HFFc6 (cell line): ENCODE measurements at places on chromosomes 1 and 21. TPM values are rescaled to one million over a fixed set of nuclear protein-coding genes. Genes with fewer than 3 reads are reported as not detected.

DNA sequence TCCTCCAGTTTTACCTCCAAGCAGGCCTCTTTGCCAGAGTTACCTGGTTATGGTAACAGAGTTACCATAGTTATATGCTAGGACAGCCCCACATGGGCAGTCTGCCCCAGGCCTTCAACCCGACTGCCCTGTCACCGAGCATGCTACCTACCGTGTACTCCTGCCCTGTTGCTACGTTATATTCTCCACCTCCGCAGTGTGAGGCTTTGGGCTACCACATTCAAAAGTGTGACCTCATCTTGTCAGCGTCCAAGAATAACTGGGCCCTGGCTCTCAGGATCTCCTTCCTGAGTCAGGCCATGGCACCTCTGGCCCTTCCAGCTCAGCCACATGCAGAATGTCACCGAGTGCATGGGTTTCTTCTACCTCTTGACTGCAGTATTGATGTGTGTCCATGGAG lies 8.9 kb downstream of the MAPKAPK2 start:
- peaks cover 2% of the 10 kb centered on the region; the same call in 1 of the 2 replicates for H3K27me3 ChIP-seq
- DNase-seq, result peak; percentile 54
- peaks cover 85% of the 10 kb centered on the region for H3K4me1 ChIP-seq
- H3K4me3 ChIP-seq, result peak overlapping the region; percentile 73
- peak overlapping the region; percentile 91 for H3K27ac ChIP-seq
- peaks cover 11% of the 10 kb centered on the region; the same call in 1 of the 2 replicates for H3K36me3 ChIP-seq

Gene IVL
- total RNA-seq, result not detected in 3 replicates

- peak overlapping the region; percentile 70 for H3K4me3 ChIP-seq
- DNase-seq, result no peak
- peaks cover 78% of the 10 kb centered on the region for H3K4me1 ChIP-seq
- H3K27ac ChIP-seq, result peak overlapping the region; percentile 69
- H3K36me3 ChIP-seq, result peaks cover 32% of the 10 kb centered on the region
- H3K27me3 ChIP-seq, result peaks cover under 1% of the 10 kb centered on the region
These were observed 87.8 kb downstream of the NAV1 start for GRCh38 chr1:201626629-201627275.

DNA sequence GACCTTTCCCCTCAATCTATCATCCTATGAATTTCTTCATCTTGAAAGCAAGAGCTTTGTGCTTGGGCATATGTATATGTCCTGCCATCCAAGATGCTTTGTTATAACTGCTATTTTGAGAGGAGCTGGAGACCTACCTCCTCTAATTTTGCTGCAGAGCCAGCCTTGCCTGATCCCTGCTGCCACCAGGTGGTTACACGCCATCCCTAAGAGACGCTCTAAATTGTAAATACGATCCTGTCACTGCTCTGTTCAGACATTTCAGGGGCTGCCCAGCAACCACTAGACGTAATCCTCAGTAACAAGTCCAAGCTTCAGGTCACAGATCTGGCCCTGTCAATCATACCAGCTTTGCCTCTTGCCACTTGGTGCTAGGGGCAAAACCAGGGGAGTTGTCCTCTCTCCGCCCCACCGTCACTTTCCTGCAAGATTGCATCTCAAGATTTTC lies 32.9 kb downstream of the GPA33 start:
- peaks cover 13% of the 10 kb centered on the region for H3K4me1 ChIP-seq
- no peak overlapping the region for H3K27ac ChIP-seq
- DNase-seq, result peak; percentile 19

GRCh38 chr1:6185151-6185550 lies 5.0 kb upstream of the CHD5 start:
- H3K4me1 ChIP-seq, result peaks cover 54% of the 10 kb centered on the region
- peaks cover 43% of the 10 kb centered on the region for H3K36me3 ChIP-seq
- peak overlapping the region; percentile 28; the same call in 1 of the 2 replicates for H3K4me3 ChIP-seq

GRCh38 chr21:27426196-27426595 lies 459.3 kb upstream of the ADAMTS5 start:
- H3K4me3 ChIP-seq, result no peak overlapping the region
- H3K36me3 ChIP-seq, result peaks cover 6% of the 10 kb centered on the region
- H3K27me3 ChIP-seq, result no peaks in the 10 kb centered on the region
- peak overlapping the region; percentile 56 for H3K27ac ChIP-seq

Gene OR2T2
- total RNA-seq, result not detected in 3 replicates

Gene DESI2
- 24.1 to 28.4 TPM (median 25.1 TPM) in 3 replicates for total RNA-seq

GRCh38 chr1:157978586-157979403 lies 14.7 kb upstream of the KIRREL1 start:
- H3K4me1 ChIP-seq, result no peaks in the 10 kb centered on the region
- no peak overlapping the region for H3K27ac ChIP-seq
- DNase-seq, result no peak
- no peak overlapping the region for H3K4me3 ChIP-seq
- H3K36me3 ChIP-seq, result no peaks in the 10 kb centered on the region

Gene KIRREL1
- total RNA-seq, result 117 to 121 TPM (median 119 TPM) in 3 replicates

Gene SLAMF9
- not detected in 3 replicates for total RNA-seq

GRCh38 chr1:232059726-232060374 lies 433.3 kb downstream of the DISC1 start:
- no peak overlapping the region for H3K27ac ChIP-seq
- no peak overlapping the region for H3K4me3 ChIP-seq
- no peak for DNase-seq
- no peaks in the 10 kb centered on the region for H3K4me1 ChIP-seq

DNA sequence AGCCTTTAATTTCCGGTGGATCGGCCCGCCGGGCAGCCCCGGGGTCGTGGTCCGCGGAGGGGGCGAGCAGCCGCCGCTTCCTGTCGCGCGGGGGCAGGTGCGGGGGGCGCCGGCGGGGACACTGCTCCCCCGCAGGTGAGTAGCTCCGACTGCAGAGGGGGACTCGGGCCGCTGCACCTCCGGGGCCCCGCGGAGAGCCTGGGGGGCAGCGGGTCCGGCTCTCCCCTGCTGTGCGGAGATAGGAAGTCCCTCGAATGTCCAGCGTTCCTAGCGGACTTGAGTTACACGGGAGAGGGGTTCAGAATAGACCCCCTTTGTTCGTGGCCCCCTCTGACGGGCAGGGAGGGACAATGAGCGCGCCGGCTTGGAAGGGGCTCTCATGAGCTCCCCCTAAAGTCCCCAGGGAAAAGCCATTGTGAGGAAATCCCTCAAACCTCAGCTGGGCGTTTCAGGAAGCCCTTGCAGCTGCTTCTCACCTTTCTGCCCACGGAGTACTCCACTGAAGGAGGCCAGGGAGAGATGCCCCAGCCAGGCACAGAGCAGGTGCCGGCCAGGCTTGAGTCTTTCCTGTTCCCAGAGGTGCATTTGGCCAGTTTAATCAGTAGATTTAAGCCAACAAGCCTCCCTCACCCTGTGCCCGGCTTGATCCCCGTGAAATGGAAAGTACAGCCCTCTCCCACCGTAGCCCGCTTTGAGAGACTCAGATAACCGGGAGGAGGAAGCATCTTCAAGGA lies 925 bp downstream of the PDE9A start:
- no peaks in the 10 kb centered on the region for H3K36me3 ChIP-seq
- H3K27me3 ChIP-seq, result peaks cover 36% of the 10 kb centered on the region
- DNase-seq, result no peak
- no peaks in the 10 kb centered on the region for H3K4me1 ChIP-seq
- no peak overlapping the region for H3K27ac ChIP-seq
- no peak overlapping the region for H3K4me3 ChIP-seq

Gene MTARC1
- 1.5 to 1.9 TPM (median 1.6 TPM) in 3 replicates for total RNA-seq

Gene LDLRAD1
- total RNA-seq, result not detected in 3 replicates

Gene LCE1A
- not detected in 3 replicates for total RNA-seq

GRCh38 chr1:15158506-15159165 lies 5.1 kb downstream of the TMEM51 start:
- H3K27me3 ChIP-seq, result peaks cover 1% of the 10 kb centered on the region
- H3K27ac ChIP-seq, result peak overlapping the region; percentile 94
- no peaks in the 10 kb centered on the region for H3K36me3 ChIP-seq
- DNase-seq, result peak; percentile 78
- H3K4me3 ChIP-seq, result peak overlapping the region; percentile 86

Gene RIMKLA
- not detected in 3 replicates for total RNA-seq

DNA sequence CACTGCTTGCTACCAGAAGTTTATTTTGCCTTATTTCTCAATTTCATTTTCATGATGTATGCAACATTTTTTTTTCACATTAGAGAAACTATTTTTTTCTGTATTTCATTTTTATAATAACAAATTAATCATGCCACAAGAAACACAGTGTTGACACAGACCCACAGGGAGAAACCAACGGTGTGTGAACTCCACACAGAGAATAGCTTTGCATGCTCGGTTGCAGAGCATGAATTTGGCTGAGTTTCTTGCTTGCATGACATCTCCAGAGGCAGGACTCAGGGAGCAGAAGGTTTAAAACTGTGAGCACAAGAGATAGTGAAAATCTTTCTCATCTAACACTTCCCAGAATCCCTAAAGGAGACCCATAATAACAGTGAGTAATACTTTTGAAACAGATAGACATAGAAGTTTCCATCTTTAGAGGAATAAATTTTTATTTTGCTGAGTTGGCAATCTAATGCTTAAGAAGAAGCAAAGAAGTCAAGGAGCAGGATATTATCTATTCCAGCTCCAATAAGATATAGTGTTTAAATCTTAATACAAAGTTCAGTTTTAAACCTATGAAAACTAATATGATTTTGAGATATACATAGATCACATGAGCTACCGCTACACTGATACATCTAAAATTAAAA lies 890.9 kb downstream of the MRPL39 start:
- H3K27ac ChIP-seq, result no peak overlapping the region
- H3K36me3 ChIP-seq, result no peaks in the 10 kb centered on the region
- DNase-seq, result no peak
- no peak overlapping the region for H3K4me3 ChIP-seq
- H3K4me1 ChIP-seq, result no peaks in the 10 kb centered on the region

- peaks cover 9% of the 10 kb centered on the region for H3K4me1 ChIP-seq
- no peak overlapping the region for H3K27ac ChIP-seq
- H3K4me3 ChIP-seq, result no peak overlapping the region
These were observed 176.5 kb downstream of the RERE start for GRCh38 chr1:8640950-8641349.

- no peaks in the 10 kb centered on the region for H3K4me1 ChIP-seq
- no peaks in the 10 kb centered on the region for H3K27me3 ChIP-seq
- H3K36me3 ChIP-seq, result no peaks in the 10 kb centered on the region
- H3K27ac ChIP-seq, result no peak overlapping the region
These were observed 287.0 kb upstream of the ESRRG start for GRCh38 chr1:217010253-217010652.

Gene CFHR2
- total RNA-seq, result not detected in 2 replicates

Gene PRDM16
- not detected in 3 replicates for total RNA-seq

Gene ARHGEF16
- total RNA-seq, result 0.17 TPM in 1 of 2 replicates, not detected in the other

DNA sequence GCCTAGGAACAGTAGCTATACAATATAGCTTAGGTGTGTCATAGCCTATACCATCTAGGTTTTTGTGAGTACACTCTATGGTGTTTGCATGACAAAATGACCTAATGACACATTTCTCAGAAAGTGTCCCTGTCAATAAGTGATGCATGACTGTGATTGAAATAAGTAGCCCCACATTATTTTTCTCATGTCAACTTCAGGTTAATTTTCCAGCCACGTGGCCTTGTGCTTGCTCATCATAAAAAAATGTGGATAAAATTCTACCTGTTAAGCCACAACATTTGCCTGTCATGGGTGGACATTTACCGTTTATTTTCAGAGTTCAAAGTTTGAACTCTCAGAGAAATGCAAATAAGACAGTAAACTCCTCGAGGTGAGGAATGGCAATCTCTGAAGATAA lies 5.5 kb downstream of the DISC1 start:
- H3K4me3 ChIP-seq, result no peak overlapping the region
- no peaks in the 10 kb centered on the region for H3K27me3 ChIP-seq
- H3K27ac ChIP-seq, result no peak overlapping the region
- H3K36me3 ChIP-seq, result no peaks in the 10 kb centered on the region; the same call in 1 of the 2 replicates
- DNase-seq, result no peak

Gene PIK3R3
- 6.0 to 9.2 TPM (median 7.5 TPM) in 3 replicates for total RNA-seq

DNA sequence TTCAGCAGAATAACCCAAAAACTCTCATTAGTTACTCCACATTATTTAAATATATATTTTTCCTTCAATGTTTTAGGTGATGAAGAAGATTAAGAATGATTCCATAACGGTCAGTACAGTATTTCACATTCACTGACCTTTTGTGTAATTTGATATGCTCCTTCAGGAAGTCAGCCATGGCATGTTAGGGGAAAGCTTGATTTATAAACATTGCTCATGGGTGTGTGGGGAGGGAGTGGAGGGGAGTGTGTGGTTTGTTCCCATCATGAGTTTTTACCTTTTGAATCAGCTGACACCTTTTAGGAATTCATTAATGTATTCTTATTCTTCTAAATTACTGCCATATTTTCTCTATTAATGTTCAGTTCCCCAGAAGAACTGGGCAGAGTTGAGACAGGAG lies 240.2 kb downstream of the ATG4C start:
- H3K4me1 ChIP-seq, result no peaks in the 10 kb centered on the region
- H3K4me3 ChIP-seq, result no peak overlapping the region

- no peak overlapping the region for H3K4me3 ChIP-seq
- H3K27ac ChIP-seq, result no peak overlapping the region; the same call in 1 of the 2 replicates
- peaks cover 33% of the 10 kb centered on the region for H3K36me3 ChIP-seq
- DNase-seq, result no peak
These were observed 9.1 kb downstream of the RHOC start for GRCh38 chr1:112697781-112698201.

GRCh38 chr1:110255392-110255787 lies 45.3 kb downstream of the KCNC4 start:
- H3K4me1 ChIP-seq, result peaks cover 28% of the 10 kb centered on the region
- H3K36me3 ChIP-seq, result no peaks in the 10 kb centered on the region
- peaks cover 11% of the 10 kb centered on the region for H3K27me3 ChIP-seq
- no peak overlapping the region for H3K27ac ChIP-seq

DNA sequence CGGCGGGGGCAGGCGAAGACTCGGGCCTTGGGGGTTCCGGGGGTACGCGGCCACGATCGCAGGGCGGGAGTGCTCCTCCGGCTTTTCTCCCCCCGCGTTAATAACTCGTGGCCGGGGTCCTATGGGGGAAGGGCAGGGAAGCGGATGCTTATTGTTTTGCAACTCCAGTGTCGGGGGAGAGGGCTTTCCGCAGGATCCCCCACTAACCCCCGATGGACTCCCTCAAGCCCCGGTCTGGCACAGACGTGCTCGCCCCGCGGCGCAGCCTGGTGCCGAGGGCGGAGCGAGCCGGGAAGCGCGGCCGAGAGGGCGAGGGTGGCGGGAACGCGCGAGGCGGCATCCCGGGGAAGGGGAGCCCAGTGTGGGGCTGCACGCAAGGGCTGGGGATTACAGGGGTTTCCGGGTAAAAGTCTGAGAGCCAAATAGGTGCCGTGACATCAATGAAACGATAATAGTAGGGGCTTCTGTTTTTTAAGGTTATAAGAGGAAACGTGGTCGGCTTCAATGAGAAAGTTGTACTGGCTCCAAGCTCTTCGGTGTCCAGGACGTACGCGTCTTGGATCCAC lies 772 bp downstream of the UCK2 start:
- H3K4me3 ChIP-seq, result peak overlapping the region; percentile 98
- H3K27ac ChIP-seq, result peak overlapping the region; percentile 95
- peak; percentile 3 for DNase-seq
- peaks cover 8% of the 10 kb centered on the region for H3K36me3 ChIP-seq
- H3K27me3 ChIP-seq, result peaks cover 1% of the 10 kb centered on the region
- H3K4me1 ChIP-seq, result peaks cover 31% of the 10 kb centered on the region

GRCh38 chr1:228041316-228041715 lies 34.5 kb downstream of the WNT3A start:
- H3K27ac ChIP-seq, result no peak overlapping the region
- H3K27me3 ChIP-seq, result peaks cover 6% of the 10 kb centered on the region
- H3K4me3 ChIP-seq, result no peak overlapping the region
- no peak for DNase-seq
